DMS153 (cell line): ENCODE measurements at places on chromosomes 5 and 9.

GRCh38 chr5:174446988-174447387, 277.4 kb upstream of the MSX2 start:
- DNase-seq: no peak

GRCh38 chr5:36887532-36887931, 11.0 kb downstream of the NIPBL start:
- DNase-seq: no peak

- no peak for DNase-seq
Measured at GRCh38 chr5:37738865-37739488, 100.9 kb downstream of the GDNF start.

- DNase-seq: no peak
Measured at GRCh38 chr9:113221800-113222481, 597 bp downstream of the SLC31A1 start.

DNA sequence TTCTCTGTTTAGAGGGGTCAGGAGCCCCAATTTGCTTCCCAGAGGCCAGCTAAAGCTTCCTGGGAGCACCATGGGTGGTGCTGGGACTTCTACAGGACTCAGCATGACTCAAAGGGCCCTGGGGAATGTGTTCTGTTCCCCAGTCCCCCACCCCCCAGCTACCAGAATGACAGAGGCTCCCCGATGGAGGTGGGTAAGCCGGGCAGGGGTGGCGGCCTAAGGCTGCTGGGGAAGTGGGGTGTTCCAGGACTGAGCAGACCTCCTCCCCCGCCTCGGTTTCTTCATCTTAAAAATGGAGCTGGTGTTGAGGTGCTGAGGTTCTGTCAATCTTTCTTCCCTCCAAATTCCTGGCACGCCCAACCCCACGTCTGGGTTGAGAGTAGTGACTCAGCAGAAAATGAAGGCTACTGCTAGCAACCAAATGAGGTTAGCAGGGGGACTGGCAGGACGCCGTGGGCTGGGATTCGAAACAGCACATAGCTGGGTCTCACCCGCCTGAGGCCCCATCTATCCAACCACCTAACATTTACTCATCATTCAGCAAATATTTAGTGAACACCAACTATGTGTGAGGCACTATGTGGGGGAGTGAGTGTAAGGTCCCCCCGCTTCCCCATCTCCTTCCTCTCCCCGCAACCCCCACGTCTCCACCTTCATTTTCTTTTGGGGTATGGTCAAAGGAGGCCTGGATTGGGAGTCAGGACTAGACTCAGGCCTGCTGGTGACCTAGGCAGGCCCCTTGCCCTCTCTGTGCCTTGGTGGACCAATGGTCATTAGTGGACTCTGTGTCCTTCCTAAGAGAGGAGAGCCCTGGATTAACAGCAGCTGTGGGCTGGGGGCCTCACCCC, 50.2 kb downstream of the C9orf50 start:
- no peak for DNase-seq

- no peak for DNase-seq
Measured at GRCh38 chr5:99068944-99069650, 140.3 kb upstream of the CHD1 start.

- DNase-seq: no peak
Measured at GRCh38 chr5:145946112-145946861, 9.9 kb downstream of the SH3RF2 start.

DNA sequence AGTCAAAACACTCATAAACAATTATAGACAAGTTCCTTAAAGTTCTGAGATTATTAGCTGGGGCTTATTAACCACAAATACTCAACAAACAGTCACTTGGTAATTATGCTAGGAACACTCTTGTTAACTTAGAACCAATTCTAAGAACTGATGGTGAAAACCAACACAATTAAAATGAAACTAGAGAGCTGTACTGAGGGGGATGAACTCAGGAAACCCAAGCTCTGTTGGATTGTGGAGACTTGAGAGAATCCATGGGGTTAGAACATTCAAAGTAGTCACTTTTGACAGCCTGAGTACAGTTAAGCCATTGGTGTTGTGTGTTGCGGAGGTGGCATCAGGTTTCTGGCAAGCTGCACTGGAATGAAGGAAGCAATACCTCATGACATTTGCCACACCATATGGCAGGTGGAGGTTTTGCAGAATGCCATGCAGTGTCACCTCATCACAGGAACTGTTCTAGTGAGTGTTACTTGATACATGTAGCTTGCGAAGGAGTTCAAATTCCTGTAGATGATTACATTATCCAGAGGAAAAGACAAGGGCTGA, 480.9 kb upstream of the CD180 start:
- DNase-seq: no peak

- DNase-seq: no peak
Measured at GRCh38 chr5:67154556-67155206, 41.9 kb downstream of the CD180 start.

- no peak for DNase-seq
Measured at GRCh38 chr5:171801839-171802238, 16.2 kb downstream of the SMIM23 start.

- no peak for DNase-seq
Measured at GRCh38 chr5:71816307-71816706, 97.2 kb downstream of the CARTPT start.

GRCh38 chr9:99294850-99295461, 72.9 kb downstream of the SEC61B start:
- no peak for DNase-seq

GRCh38 chr9:128836509-128837145, 7.0 kb upstream of the SPOUT1 start:
- no peak for DNase-seq

- no peak for DNase-seq
Measured at GRCh38 chr9:89839449-89839848, 234.6 kb downstream of the GADD45G start.

GRCh38 chr5:89036704-89037489, 153.9 kb upstream of the MEF2C start:
- DNase-seq: no peak

DNA sequence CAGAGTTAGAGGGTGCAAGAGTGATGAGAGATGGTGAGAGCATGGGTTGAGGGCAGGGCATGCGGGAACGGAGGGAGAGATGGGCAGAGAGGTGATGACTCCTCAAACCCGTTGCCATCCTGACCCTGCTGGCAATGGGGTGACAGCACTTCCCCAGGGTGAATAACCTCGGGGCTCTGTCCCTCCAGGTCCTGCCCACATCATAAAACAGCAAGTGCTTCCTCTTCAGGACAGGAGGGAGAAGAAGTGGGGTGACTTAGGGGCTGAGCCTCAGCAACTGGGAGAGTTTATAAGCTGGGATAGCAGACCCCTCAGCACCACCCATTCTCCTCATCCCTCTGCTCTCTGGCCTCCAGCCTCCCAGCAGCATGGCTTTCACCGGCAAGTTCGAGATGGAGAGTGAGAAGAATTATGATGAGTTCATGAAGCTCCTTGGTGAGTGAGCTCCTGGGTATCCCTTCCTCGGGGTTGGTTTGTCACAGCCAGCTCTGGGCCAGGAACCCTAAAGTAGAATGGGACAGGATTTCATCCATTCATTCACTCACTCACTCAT, at the start of gene FABP6:
Gene FABP6 (plus strand): TSS at position 317 of the 553 bp plus-strand sequence. CDS start 52 bp downstream, at position 369.
- no peak for DNase-seq

DNA sequence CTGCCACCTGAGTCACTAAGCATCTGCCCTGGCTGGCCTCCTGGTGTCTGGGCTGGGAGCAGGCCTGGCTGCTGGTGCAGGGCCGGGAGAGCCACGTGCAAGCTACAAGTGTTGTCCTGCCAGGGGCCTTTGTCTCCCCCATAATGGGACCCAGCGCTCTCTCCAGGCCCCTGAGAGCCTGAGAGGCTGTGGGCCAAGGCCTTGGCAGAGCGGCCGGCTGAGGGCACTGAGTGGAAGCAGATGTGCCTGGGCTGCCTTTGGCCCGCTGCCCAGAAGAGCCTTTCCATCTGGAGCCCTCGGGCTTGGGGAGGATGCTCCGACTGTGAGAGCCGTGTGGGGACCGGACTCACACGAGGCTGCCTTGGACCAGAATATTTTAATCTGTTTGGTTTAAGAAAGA, 185.5 kb downstream of the RGS3 start:
- DNase-seq: peak; percentile 75

DNA sequence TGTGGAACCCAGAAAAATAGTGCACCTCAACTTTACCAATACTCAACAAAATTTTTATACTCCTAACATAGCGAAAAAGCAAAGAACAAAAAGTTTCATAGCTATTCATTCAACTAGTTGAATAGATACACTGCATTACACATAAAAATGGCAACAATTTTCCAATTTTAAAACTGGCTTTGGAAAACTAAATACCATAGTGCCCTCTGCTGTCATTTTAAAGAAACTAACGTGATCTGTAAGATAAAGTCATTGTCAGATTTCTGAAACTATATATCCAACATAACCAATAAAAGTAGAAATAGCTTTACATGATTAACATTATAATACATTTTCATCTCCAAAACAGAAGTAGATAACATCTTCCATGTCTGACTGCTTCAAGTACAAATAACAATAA, 31.6 kb downstream of the DTWD2 start:
- DNase-seq: no peak

DNA sequence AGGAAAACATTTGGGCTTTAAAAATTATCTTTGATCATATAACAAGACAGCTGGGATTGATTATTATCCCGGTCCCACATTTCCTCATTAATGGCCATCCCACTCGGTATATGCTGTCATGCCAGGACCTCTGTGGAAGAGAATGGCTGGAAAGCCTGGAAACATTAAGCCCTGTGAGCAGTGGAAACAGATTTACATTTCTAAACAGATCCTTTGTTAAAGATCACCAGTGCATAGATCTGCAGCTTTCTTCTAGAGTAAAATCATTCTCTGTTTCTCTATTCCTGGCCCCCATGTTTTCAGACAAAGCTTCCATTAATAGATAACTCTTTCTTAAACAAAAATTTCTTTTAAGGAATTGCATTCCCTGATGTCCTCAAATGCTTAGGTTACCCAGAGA, 152.2 kb downstream of the CAVIN4 start:
- no peak for DNase-seq

DNA sequence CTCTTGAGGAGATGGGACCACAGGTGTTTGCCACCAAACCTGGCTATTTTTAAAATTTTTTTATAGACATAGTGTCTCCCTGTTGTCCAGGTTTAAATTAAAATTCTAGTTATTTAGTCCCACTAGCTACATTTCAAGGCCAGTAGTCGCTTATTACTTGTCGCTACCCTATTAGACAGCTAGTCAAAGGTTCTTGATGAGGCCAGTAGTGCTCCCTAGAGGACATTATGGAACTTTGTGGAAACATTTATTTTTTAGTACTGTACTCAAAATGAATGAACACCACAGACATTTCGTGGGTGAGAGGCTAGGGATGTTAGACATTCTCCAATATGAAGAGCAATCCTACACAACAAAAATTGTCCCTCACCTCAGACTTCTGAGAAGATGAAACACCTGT, 14.4 kb upstream of the GRXCR2 start:
- no peak for DNase-seq
